ENCODE measurements at places on chromosomes 4 and X. TPM values are rescaled to one million over a fixed set of nuclear protein-coding genes. Genes with fewer than 3 reads are reported as not detected.

Gene KANTR
- total RNA-seq, result 8.5 TPM

Gene SSX4B
- total RNA-seq, result not detected

Gene ANK2
- total RNA-seq, result 45.4 TPM

Gene NLRP2B
- under 0.01 TPM for total RNA-seq

Gene C4orf51
- not detected for total RNA-seq

Gene FGFR3
- 1.6 TPM for total RNA-seq

Gene ENAM
- not detected for total RNA-seq

Gene ARL9
- 0.28 TPM for total RNA-seq

Gene SMC1A
- 6.0 TPM for total RNA-seq

Gene KLF8
- 0.71 TPM for total RNA-seq
